ENCODE measurements at places on chromosomes 1 and 21.
A peak's percentile ranks its signal among the peaks of the same experiment; 100 is the strongest.

DNA sequence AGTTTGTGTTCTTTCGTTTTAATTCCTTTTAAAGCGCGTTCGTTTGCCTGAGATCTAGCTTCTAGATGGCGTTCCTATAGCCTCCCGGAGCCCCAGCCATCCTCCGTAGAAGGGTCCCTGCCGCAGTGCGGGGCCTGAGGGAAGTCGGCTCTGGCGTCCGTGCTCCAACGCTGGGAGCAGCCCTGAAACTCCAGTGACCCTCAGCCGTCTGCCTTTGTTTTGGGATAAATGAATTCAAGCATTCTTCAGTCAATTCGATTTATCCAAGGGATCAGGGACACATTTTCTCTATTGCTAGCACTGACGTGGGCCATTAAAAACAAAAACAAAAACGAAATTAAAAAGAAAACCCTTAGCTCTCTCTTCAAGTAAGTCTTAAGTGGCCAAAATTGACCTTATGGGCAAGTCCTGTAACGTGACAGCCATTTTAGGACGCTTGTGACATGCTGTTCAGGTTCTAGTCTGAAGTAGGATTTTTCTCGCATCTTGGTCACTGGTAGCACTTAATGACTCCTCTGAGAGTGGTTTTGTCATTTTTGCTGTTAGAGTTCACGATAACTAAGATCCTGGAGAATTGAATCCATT lies 742 bp upstream of the HSPA13 start:
- peak; percentile 3 for DNase-seq

- DNase-seq = no peak
These were observed 182.9 kb downstream of the NPHP4 start for GRCh38 chr1:5809207-5809788.

DNA sequence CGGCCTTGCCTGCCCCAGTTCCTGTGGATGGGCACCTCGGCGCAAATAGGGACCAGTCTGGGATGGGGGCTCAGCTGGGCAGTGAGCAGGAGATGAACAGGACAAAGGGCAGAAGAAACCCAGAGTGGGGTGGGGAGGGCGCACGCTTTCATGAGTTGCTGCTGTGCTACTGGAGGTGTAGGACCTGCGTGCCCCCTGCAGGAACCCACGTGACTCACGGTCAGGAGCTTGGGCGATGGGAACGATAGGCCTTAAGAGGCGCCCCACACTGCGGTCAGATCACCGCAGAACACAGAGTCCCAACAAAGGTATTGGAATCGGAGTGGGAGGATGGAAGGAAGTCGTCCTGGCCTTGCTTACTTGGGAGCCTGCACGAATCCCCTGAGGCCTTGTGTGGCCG lies 17.2 kb downstream of the PRDM15 start:
- no peak for DNase-seq

DNA sequence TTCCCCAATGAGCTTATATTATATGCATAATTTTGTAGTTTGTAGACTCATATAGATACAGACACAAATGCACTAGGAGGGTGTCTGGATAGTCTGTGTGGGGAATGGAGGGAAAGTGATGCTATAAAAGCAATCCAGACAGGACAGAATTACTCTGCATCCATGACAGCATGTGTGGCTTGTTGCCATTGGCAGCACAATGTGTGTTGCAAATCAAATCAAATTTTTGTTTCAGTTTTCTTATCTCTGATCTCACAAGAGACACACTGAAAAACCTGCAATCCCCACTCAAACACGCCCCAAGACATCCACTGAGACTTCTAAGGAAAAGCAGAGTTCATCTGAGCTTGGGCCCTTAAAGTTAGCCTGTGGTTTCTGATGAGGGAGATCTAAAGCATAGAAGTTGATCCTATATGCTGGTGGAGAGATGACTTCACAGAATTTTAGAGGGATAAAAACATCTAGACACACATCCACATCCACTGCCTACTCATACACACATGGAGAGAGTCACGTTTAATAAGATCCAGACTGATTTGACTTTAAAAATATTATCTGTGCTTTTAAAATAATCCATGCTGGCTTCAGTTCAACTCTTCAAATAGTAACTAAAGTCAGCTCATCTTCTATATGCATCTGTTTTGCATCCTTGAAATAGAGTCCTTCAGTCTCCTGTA lies 313.0 kb upstream of the PLXNA2 start:
- DNase-seq = no peak

- DNase-seq = no peak
These were observed 147 bp downstream of the CLSTN1 start for GRCh38 chr1:9823693-9823942.

GRCh38 chr21:37878946-37879660 lies 37.2 kb downstream of the KCNJ6 start:
- no peak for DNase-seq

GRCh38 chr21:19290328-19290727 lies 886.7 kb upstream of the TMPRSS15 start:
- DNase-seq = no peak

GRCh38 chr1:174007851-174008250 lies 14.3 kb downstream of the RC3H1 start:
- DNase-seq = no peak

GRCh38 chr1:2163205-2163604 lies 31.4 kb downstream of the FAAP20 start:
- no peak for DNase-seq

DNA sequence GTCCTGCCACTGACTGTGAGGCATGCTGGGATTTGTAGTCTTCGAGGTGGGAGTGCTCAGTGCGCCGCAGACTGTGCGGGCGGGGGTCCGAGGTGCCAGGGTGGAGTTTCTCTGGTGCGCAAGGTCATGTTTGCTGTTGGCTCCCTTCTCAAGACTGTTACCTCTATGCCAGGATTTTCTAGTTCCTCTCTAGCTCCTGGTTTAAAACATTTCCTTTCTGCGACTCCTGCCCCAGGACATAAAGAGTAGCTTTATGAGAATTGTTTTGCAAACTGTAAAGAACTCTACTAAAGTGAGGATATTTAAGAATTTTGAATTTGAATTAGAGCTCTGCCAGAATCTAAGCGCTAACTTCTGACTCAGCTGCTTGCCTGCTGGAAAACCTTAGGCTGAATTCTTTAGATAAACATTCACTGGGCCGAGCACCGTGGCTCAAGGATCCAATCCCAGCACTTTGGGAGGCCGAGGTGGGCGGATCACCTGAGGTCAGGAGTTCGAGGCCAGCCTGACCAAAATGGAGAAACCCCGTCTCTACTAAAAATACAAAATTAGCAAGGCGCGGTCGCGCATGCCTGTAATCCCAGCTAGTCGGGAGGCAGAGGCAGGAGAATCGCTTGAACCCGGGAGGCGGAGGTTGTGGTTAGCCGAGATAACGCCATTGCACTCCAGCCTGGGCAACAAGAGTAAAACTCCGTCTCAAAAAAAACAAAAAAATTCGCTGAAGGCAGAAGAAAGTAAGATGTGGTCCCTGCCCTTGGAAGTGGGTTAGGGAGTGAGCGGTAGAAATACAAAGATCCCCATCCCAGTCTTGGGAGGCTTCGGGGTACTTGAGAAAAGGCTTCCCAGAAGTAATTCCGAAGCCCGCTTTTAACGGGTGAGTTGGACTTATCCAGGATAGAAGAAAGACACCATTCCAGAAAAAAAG lies 992 bp upstream of the USP48 start:
- no peak for DNase-seq

DNA sequence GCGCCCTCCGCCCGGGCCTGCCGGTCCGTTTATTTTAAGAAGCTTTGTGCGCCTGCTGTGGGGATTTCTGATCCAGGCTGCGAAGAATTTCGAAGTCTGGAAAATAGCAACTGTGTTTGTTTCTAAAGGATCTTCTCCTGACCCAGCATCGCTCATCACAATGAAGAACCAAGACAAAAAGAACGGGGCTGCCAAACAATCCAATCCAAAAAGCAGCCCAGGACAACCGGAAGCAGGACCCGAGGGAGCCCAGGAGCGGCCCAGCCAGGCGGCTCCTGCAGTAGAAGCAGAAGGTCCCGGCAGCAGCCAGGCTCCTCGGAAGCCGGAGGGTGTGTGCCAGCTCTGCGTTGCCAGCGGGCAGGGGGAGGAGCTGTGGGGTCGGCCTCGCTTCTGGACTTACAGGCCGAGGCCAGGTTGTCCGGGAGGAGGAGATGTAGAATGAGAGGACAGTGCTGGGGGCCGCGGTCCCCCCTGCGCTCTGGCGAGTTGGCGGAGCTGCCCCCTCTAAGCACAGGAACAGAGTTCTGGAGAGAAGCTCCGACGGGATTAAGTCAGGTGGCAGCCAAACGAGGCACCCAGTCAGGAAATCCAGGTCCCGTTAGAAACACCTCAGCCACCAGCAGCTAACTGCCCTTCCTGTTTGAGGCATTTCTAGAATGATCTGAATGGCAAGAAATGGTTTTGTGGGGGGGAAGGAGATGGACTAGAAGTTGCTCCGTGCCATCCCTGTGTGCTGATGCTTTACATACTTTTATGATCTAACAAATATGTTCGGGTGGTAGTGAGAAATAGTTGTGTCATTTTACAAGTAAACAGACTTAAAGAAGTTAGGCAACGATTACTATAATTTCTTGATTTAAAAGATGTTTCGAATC lies 948 bp downstream of the TXLNA start:
- peak; percentile 20 for DNase-seq

GRCh38 chr1:6475381-6476133 lies 9.6 kb upstream of the TNFRSF25 start:
- no peak for DNase-seq

DNA sequence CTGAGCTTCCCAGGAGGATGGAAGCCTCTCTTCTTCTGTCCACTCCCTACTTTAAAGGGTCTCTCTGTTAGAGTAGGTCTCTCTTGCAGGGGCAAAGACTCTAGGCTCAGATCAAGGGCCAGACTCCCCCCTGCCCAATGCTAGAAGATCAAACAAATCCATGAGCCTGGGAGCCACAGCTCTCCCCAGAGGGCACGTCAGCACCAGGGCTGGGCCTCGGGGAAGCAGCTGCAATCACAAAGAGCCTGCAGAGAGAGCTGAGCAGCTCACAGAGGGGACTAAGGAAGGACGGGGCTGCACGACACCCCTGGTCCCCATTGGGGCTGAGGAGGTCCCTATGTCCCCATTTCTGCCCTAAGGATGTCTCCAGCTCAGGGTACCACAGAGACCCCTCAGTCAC lies 3.9 kb downstream of the CNTN2 start:
- no peak for DNase-seq

- DNase-seq = no peak
These were observed 79.5 kb downstream of the NR5A2 start for GRCh38 chr1:200107004-200107470.

GRCh38 chr1:233884461-233885151 lies 19.9 kb upstream of the SLC35F3 start:
- no peak for DNase-seq

- DNase-seq = no peak
These were observed 1.9 kb downstream of the TMCO4 start for GRCh38 chr1:19797827-19798226.

GRCh38 chr1:20220036-20220435 lies 33.7 kb upstream of the PLA2G2C start:
- no peak for DNase-seq

- no peak for DNase-seq
These were observed 3.3 kb downstream of the USP24 start for GRCh38 chr1:55211863-55212262.

- no peak for DNase-seq
These were observed 27.2 kb upstream of the ITLN2 start for GRCh38 chr1:160981584-160982411.

All from neuronal stem cell (in vitro differentiated cells).